ENCODE measurements at places on chromosomes 5 and 9.

- DNase-seq, result no peak
Observed at GRCh38 chr5:78810098-78810920, 161.7 kb upstream of the LHFPL2 start.

DNA sequence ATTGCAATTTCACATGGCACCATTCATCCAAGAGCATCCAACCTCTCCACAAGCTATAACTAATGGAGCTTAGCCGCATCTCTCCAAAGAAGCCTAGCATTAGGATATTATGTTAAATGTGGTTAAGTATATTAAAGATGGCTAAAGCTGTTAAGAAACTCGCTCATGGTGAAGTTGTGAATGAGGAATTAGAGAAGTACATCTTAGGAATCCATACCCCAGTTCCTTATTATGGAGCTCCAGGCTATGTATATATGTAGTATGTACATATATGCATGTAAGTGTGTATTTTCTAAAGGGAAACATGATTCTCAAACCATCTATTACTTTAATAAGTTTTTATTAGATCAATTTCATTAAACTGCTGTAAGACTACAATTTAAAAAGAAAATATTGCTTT, 26.4 kb downstream of the LURAP1L start:
- no peak for DNase-seq

DNA sequence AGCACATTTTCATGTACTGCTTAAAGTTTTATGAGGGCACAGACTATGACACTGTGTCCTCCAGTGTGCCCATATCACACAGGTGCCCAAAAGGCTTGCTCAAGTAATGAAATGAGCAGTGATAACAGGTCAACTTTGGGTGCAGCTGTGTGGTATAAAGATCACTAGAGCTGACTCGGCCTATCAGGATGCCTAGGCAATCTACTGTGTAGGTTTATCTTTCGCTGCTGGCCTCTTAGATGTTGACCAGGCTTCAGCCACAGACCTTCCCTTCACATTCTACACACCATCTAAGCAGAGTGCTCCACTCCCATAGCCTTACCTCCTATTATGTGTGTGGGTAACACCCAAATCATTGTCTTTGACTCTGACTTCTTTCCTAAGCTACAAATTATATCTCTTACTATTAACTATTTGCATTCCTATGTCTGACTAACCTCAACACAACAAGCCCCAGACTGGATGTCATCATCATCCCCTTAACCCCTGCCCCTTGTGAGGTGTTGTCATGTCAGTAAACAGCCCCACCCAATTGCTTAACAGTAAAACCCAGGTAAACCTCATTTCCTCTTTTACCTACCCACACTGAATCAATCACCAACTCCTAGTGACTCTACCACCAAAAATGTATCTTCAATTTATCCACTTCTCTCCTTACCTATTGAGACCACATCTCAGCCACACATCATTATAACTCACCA, 2.5 kb downstream of the SREK1IP1 start:
- no peak for DNase-seq

DNA sequence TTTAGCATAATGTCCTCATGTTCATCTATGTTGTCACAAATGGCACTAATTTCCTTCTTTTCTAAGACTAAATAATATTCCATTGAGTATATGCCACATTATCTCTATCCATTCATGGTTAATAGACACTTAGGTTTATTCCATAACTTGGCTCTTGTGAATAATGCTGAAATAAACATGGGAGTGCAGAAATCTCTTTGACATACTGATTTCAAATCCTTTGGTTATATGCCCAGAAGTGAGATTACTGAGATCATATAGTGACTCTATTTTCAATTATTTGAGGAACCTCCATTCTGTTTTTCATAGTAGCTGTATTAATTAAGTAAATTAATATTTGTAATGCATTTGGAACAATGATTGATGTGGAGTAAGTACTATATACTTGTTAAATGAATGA, 13.0 kb downstream of the SMIM3 start:
- no peak for DNase-seq

- DNase-seq, result no peak
Observed at GRCh38 chr9:123607479-123607878, 251.5 kb downstream of the CRB2 start.

GRCh38 chr9:97387504-97387886, 24.4 kb upstream of the TDRD7 start:
- DNase-seq, result no peak

GRCh38 chr5:140058212-140058932, 15.3 kb upstream of the NRG2 start:
- no peak for DNase-seq

- no peak for DNase-seq
Observed at GRCh38 chr5:6713274-6714225, at the start of gene TENT4A. Gene TENT4A, plus strand, starts transcription at chr5:6713432. Its CDS starts 552 bp downstream, at chr5:6713984.

DNA sequence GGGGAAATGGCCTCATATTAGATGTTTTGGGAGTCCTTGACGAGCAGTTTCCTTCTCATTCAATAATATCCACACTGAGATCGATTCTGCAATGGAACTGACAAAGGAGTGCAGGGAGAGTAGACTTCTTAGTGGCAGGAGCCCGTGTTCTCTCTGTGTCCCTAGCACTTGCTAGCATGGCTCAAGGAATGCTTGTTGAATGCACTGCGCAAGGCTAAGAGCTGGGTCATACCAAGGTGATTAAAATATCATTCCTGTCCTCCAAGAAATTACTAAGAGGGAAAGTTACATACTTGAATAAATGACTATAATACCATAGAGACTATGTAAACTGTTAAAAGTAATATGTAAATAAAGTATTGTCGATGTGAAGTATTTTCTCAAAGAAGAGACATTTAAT, 630.1 kb downstream of the IRX1 start:
- no peak for DNase-seq

DNA sequence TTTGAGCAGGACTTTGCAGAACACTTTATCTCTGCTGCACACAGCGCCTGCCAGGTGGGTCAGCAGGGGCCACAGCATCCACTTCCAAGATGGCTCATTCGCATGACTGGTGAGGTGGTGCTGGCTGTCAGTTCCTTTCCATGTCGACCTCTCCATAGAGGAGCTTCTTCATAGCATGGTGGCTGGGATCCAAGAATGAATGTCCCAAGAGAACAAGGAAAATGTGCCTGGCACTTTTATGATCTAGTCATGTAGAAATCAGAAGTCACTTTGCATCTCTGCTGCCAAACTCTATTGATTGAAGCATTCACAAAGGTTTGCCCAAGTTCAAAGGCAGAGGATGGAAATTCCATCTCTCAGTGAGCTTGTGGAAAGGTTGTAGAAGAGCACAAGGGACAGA, 85.0 kb downstream of the GALNT10 start:
- DNase-seq, result no peak

- DNase-seq, result no peak
Observed at GRCh38 chr9:122389799-122390481, 19.1 kb downstream of the PTGS1 start.

DNA sequence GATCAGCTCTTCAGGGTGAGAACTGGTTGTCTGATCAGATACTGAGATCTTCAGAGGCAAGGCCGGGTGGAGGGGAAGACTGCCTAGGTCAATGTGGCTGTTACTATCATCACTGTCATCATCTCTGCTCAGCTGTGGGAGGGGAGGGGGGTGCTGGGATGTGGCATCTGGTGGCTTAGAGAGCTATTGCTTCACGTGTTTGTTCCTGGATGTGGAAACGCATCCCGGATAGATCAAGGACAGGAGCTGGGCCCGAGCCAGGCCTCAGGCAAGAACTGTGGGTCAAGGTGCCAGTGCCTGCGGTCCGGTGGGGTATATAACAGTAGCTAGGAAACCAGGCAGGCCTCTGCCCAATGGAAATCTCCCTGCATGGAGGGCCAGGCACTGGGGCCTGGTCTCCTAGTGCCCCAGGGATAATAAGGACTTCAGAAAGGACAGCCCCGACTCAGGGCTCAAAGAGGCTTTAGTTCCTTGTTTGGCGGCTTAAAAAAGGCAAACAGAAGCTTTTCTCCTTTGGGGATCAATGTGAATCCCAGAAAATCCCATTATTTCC, 30.3 kb upstream of the TIFAB start:
- DNase-seq, result no peak

DNA sequence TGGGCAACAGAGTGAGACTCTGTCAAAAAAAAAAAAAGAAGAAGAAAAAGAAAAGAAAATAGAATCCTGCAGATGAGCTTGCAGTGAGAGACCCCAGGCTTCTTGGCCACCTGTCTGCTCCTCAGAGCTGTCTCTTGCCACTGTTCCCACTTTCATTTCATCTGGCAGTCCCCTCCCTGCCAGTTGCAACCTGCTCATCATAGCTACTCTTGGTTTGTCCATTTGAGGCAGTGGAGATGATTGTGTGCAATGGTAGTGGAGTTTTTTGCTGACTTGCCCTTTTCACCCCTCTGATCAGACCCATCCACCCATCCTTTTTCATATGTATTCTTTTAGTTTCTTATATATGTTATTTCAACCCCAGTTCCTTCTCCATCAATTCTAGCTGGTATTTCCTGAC, 28.7 kb downstream of the ANKRD33B start:
- no peak for DNase-seq

GRCh38 chr9:75974016-75974766, 83.7 kb downstream of the PCSK5 start:
- DNase-seq, result no peak

- peak; percentile 82 for DNase-seq
Observed at GRCh38 chr9:76717176-76717575, 47.1 kb upstream of the PCA3 start.

GRCh38 chr9:77161191-77161590, 16.1 kb upstream of the VPS13A start:
- no peak for DNase-seq

DNA sequence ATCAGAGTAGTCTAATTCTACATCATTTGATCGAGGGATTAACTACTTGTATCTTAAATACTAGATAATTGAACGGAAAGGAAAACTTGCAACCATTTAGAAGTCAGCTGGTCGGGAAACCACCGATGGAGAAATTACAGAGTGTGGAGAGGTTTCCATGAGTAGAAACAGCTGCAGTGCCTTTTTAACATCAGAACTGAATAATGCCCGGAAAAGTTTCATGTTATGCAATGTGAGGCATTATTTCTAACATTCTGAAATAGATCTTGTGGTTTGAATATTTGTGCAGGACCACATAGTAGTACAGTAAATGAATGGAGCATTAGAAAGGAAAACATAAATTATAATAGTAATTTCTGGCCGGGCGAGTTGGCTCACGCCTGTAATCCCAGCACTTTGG, 88.1 kb upstream of the RNF180 start:
- no peak for DNase-seq

GRCh38 chr5:71974622-71975021, 132.7 kb upstream of the MAP1B start:
- no peak for DNase-seq

GRCh38 chr5:57693488-57694305, 211.1 kb upstream of the ACTBL2 start:
- no peak for DNase-seq

GRCh38 chr9:126156898-126157297, 169.7 kb upstream of the MVB12B start:
- DNase-seq, result no peak

GRCh38 chr5:133229931-133230664, 178.3 kb downstream of the HSPA4 start:
- DNase-seq, result no peak

GRCh38 chr5:116273448-116274242, 188.8 kb downstream of the COMMD10 start:
- no peak for DNase-seq

GRCh38 chr9:7103367-7103766, 345.6 kb downstream of the KDM4C start:
- no peak for DNase-seq

GRCh38 chr9:109912082-109912582, 132.1 kb downstream of the PALM2AKAP2 start:
- no peak for DNase-seq

DNA sequence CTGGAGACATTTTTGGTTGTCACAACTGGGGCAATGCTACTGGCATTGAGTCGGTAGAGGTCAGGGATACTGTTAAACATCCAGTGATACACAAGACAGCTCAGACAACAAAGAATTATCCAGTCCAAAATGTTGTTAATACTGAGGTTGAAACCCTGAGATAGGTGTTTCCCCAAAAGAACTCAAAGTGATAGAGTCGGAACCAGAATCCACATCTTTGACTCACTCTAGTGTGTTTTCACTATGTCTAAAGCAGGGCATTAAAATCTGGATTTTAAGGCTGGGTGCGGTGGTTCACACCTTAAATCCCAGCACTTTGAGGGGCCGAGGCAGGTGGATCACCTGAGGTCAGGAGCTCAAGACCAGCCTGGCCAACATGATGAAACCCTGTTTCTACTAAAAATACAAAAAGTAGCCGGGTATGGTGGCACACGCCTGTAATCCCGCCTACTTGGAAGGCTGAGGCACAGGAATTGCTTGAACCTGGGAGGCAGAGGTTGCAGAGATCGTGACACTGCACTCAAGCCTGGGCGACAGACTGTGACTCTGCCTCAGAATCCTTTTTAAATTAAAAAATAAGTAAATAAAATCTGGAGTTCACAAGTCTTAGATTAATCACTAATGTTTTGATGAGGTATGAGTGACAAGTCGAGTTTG, 17.0 kb downstream of the SLC31A1 start:
- no peak for DNase-seq

DNA sequence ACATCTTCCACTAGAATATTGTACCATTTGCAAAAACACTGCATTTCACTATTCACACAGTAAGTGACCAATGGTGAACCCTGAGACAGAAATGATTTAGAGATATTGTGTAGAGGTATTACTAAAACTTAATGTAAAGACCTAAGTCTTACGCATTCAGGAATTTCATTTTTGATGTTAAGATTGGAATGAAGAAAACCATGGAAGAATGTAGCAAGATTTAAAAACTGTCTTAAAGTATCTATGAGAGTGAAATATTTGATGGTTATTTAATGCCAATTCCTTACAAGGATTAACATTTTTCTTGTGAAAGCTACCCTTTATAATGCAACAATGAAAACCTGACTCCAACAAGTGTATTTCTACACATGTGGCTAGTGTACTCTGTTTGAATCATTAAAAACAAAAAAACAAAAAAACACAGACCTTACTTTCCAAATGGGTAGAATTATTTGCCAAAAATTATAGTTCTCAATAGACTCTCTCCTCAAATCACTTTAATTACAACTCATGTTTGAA, 172.0 kb downstream of the NNT start:
- no peak for DNase-seq

DNA sequence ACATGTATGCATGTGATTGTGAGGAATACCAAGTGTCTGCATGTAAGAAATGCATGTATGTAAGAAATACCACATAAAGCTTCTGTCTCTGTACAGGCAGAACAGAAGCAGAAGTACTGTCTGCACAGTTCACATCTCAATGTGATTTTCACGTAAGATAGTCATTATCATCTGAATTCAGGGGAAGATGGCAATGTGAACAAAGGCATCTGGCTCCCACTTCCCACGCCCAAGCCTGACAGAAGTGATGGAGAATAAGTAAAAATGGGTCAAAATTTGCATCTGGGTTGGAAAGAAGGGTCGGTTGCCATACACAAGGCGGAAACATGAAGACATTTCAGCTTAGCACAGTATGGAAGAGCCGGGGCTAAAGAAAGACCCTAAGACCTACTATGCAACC, 71.7 kb downstream of the SUSD1 start:
- DNase-seq, result no peak

DNA sequence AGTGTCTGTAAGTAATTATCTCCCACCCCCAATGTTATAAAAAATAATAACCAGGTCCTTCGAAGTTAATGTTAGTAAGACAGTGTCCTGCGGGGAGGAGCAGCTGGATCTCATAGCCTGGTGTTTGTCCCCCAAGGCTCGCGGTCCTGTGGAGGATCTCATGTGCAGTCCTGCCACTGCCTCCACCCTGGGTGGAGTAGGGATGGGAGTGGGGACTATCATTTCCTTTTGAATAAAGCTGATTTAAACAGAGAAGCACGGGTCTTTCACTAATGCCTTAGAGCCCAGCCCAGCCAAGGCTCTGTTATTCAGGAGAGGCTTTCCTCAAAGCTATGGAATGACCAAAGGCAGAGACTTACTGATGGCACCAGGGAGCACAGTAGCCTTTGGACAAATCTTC, 40.2 kb downstream of the SUB1 start:
- no peak for DNase-seq
